PC-3 (cell line): ENCODE measurements at places on chromosomes 7 and 10. TPM values are rescaled to one million over a fixed set of nuclear protein-coding genes. Genes with fewer than 3 reads are reported as not detected.

Gene SPDYE6
- total RNA-seq: not detected in 2 replicates

Gene EN2
- 2.3 and 2.4 TPM in 2 replicates for total RNA-seq

Gene MRC1
- total RNA-seq: not detected in 2 replicates

Gene OR6V1
- not detected in 2 replicates for total RNA-seq

Gene ELN
- 0.07 TPM in 1 of 2 replicates, not detected in the other for total RNA-seq

Gene CCL26
- 7.1 and 8.2 TPM in 2 replicates for total RNA-seq

Gene IFIT1B
- not detected in 2 replicates for total RNA-seq

Gene ARHGEF5
- total RNA-seq: 15.5 and 17.7 TPM in 2 replicates

Gene CAMK2B
- 0.69 and 1.2 TPM in 2 replicates for total RNA-seq

Gene TEX36
- not detected in 2 replicates for total RNA-seq

Gene DKK1
- total RNA-seq: 1,187 and 1,592 TPM in 2 replicates

Gene ANXA8L1
- total RNA-seq: not detected in 2 replicates

Gene PRKCQ
- not detected in 2 replicates for total RNA-seq

Gene BICC1
- 11.9 and 13.9 TPM in 2 replicates for total RNA-seq

Gene KIAA1217
- 14.2 and 16.0 TPM in 2 replicates for total RNA-seq

Gene PON3
- not detected in 2 replicates for total RNA-seq
